Midbrain (tissue), 1 donor: ENCODE measurements at places on chromosomes 2 and 18.

DNA sequence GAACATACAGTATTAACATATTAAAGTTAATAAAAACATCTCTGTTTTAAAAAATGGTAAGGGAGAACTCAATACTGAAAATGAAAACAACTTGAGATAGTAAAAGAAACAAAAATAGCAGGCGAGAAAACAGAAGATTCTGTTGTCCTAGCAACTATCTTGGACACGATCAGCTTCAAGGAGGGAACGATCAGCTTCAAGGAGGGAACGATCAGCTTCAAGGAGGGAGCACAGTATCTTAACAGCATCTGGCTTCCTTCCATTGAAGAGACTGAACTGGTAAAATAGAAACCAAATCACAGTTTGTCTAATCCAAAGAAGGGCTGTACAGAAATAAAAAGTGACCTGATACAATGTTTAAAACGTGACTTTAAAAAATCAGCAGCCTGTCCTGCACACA, 51.8 kb downstream of the NDUFA10 start:
- no peak for DNase-seq

GRCh38 chr18:3234457-3234856, 13.1 kb upstream of the MYL12A start:
- no peak for DNase-seq

- DNase-seq = peak; percentile 5
Observed at GRCh38 chr2:167550448-167550847, 662.2 kb downstream of the XIRP2 start.

DNA sequence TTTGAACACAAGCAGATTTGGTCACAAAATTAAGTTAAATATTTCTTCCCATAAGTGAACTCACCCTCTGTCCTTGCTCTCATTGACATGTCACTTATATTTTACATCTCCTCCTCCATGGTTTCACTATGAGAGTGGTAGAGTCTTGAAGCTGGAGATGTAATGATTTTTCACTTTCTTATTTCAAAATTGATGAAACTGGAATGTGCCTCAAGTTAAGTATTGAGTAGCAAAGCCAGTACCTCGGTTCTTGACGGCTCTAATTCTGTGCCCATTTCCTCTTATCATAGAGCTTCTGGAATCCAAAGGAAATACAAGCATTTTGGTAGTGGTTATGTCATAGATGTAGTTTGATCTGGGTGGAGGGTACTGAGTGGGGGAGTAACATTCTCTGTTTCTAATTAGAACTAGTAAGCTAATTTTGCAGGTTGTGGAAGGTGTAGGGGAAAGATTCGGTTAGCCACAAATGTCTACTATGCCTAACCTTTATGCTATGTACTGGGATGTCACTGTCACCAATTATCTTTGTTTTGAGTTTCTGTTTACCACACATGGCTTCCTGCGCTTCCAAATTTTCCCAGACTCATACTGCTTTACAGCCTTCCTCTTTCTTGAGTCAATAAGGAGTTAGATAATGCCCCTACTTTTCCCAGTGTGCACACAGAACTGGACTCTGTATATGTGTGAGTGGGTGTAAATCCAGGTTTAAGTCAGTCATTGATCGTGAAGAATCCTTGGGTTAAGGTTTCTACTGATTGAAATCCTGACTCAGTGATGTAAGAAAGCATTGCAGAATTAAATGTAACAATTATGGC, 96.8 kb downstream of the DIS3L2 start:
- DNase-seq = no peak

DNA sequence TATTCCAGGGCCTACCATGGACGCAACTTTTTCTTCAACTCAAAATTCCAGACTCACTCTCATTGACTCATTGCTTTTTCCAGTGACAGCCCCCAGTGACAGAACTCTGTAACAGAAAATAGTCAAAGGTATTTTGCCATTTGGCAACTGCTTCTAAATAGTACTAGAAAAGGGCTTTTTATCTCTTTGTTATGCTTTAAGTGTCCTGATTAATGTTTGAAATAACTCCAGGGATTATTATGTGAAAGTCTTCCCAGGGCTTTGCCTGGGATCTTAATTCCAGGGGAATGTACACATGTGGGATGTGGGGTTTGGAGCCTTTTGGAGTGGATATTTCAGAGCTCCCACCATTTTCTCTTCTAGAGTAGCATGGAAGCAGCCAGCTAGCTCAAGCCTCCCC, 198.8 kb downstream of the KCNS3 start:
- no peak for DNase-seq

- DNase-seq = no peak
Observed at GRCh38 chr2:174762464-174762863, 1.8 kb downstream of the CHRNA1 start.

DNA sequence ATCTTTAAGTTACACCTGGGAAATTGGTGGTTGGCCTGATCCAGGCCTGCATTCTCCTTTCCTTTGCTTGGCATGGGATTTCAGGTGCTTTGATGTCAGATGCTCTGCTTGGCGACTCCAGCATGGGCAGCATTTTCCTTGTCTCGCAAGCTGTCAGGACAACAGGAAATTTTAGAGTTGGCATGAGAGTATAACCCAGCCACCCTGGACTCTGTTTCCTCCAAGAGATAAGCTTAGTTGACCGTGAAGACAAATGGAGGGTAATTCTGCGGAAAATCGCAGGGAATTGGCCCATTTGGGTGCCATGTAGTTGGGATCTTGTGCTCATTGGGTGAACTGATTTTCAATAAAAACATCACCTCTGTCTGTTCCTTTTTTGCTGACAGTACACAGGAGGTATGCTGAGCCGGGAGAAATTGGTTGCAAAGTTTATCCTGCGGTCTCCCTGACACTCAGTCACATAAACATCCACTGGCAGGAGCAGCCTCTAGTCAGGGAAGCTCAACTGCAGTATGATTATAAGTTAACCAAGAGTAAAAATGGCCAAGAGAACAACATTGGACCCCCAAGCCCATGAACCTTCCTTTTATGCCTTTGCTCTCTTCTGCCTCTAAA, 409.9 kb downstream of the SETBP1 start:
- no peak for DNase-seq

- no peak for DNase-seq
Observed at GRCh38 chr2:108271691-108272253, 16.9 kb upstream of the SULT1C2 start.

GRCh38 chr2:141455211-141455826, 675.5 kb downstream of the LRP1B start:
- DNase-seq = no peak

- peak; percentile 37 for DNase-seq
Observed at GRCh38 chr2:112529757-112530156, 12.5 kb upstream of the POLR1B start.

DNA sequence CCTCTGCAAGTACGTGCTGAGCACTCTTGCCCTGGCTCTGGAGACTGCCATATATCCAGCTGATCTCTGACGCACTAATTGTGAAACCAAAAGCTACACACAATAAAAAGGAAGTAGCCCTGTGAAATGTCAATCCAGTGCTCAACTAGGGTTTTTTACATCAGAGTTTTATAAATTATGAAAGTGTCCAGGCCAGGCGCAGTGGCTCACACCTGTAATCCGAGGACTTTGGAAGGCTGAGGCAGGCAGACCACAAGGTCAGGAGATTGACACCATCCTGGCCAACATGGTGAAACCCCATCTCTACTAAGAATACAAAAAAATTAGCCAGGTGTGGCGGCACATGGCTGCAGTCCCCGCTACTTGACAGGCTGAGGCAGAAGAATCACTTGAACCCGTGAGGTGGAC, 24.5 kb upstream of the PEX13 start:
- peak; percentile 3 for DNase-seq

DNA sequence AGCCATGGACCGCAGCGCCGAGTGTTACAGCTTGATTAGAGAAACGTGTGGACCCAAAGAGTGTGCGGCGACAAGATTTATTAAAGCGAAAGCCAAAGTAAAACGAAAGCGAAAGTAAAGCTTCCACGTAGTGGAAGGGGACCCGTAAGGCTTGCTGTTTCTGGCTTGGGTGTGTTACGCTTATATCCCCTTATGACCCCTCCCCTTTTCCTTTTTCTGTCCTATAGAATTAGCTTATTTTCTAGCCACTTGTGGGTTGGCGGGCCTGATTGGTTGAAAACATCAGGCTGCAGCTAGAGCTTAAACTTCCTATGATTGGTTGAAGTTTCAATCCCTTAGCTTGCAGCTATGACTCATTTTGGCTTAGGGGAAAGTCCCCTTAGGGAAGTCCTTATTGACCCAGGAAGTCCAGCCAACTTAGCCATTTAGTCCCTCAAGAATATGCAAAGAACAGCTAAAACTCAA, 969.7 kb downstream of the DCDC2C start:
- DNase-seq = no peak

- DNase-seq = no peak
Observed at GRCh38 chr18:24868760-24869237, 408.4 kb downstream of the HRH4 start.

DNA sequence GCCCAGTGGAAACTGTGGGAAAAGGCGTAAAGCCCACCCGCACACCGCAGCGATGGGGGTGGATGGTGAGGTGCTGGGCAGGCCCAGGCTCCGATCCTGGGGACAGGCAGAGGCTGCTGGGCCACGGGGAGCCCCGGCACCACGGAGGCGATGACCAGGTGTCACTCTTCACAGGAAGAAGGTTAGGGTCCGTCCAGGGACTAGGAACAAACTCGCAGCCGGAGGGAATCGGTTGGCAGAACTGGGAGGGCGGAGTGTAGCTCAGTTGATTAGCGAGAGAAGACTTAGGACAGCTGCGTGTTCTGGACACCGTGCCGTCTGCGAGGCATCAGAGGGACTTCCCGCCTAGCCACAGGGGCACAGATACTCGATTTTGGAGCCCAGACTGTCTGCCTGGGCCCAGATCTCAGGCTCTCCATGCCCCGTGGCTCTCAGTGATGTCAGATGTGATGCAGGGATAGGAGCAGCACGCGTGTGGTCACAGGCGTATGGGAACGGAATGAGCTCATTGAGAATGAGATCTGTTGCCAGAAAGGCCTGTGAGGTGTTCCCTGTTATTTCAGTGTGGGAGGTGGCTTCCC, 16.1 kb upstream of the ALLC start:
- DNase-seq = no peak

DNA sequence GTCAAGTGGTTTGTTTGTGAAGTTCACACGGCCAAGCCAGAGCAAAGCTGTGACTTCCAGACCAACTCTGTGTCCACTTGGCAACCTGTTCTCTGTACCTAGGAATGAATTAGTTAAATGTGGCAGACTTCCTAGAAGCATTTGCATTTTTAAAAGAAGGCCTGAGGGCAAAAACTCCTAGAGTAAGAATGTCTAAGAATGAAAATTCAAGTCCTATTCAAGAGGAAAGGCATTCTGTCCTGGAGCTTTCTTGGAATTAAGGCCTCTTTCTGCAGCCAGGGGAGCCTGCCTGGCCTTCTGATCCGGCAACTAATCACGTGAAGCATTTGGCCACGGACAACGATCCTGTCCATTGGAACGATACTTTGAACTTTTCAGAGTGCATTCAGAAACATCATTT, 155.0 kb downstream of the SETBP1 start:
- DNase-seq = peak; percentile 43

DNA sequence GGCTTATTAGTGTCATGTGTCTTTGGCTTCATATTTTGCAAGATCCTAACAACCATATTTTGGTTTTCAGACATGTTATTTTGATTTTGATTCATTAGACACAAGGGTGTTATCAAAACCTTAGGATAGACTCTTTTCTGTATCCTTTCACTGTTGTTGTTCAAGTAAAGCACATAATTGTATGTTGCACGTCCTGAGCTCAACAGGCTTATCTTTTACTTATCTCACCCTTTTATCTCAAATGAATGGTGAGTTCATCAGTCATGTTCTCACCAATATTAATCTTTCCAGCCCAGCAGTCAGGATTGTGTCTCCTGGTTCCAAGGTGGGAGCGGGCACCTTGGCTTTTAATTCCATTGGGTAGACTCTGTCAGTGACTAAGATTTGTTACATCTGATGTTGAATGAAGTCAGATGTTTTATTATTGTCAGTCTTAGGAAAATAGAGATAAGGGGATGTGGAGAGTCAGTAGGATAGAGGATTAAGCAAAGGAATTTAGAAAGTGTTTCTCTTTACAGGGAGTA, 11.9 kb downstream of the GPN1 start:
- no peak for DNase-seq

DNA sequence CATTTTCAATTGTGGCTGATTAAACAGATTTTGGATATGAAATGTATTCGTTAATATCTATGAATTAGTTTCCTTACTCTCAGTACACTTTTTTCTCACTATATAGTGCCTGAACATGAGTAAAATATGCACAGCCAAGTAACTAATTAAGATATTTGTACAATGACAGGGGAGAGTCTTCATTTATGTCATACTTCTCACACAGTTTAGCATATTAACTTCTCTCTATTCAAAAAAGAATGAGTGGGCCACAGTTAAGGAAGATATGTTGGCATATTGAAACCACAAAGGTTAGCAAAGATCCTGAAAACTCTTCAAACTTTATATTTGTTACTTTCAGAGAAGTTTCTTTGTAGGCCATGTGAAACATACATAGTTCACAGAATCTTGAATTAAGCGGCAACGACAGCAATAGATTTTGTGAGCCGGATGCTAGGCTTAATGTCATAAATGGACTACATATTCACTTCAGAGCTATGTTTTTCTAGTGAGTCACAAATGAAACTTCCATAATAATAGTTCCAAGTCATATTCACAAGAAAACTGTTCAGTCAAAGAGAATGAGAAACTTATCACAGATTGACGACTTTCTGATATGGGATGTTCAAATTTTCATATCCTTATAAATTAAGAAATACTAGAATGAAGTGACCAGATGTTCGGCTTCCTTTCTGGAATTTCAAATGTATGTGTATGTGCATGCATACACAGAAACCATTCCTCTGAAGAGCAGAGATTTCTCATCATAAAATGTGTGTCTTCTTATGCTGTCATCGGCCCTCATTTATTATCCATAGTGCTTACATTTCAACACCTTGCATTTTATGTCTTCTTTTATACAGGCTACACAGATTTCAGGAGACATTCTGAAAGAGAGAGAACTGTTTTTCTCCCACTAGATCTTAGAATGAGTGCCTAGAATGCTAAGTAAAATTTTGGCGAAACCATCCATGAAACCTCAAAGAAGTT, 584.0 kb downstream of the SATB2 start:
- DNase-seq = no peak
